ENCODE measurements at places on chromosomes 13 and 19.

DNA sequence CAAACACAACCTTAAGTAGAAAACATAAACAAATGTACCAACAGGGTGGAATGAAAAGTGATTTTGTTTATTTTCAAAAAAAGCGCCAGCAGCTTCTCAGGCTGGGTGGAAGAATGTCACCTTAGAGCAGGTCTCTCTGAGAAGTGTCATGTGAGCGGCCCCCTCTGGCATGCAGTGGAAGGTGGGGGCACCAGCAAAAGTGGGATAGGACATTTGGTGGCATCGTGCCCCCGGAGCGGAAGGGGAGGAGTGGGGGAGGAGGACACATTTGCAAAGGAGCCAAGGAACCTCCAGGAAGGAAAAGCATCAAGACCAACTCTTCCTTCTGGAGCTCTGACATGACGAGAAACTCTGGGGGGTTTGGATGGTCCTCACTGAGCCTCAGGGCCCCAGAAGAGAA, 635.3 kb downstream of the UQCRFS1 start:
- no peak for DNase-seq

DNA sequence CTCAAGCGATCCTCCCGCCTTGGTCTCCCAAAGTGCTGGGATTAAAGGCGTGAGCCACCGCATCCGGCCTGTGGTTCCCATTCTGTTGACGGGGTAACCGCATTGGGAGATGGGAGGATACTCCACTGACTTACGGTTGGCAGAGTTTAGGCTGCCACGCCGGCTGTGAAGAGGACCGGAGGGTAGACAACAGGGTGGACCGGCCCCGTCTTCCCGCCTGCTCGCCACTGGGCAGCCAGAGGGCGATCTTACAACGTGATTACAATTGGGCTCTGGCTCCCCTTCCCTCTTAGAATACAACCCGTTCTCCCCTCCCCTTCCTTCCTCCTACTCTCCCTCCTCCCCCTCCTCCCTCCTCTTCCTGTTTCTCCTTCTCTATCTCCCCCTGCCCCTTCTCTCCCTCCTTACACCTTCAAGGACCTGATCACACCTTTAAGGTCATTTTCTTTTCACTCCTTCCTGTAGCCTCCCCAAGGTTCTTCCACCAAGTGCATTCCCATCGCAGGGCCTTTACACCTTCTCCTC, 957 bp upstream of the CCDC194 start:
- no peak for DNase-seq

GRCh38 chr13:43159026-43159461, 135.7 kb downstream of the DNAJC15 start:
- DNase-seq, result no peak

GRCh38 chr13:33751151-33751550, 66.8 kb upstream of the RFC3 start:
- DNase-seq, result no peak

- no peak for DNase-seq
Observed at GRCh38 chr13:23986619-23987018, 89.3 kb upstream of the C1QTNF9B start.

DNA sequence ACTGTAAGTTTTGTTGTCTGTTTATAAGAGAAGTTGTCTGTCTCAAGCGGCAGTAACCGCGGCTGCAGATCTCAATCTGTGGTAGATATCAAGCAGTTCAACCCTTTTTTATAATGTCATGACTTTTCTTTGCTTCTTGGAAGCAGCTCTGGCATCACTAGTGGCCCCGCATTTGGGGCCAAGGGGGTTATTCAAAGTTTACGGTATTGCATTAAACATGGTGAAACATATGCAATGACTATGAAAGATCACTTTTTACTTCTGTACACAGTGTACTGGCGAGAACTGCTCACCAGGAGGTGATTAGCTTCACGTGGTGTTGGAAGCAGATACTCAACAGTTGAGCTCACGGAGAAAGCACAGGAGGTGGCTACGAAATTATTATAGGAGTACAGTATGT, 4.6 kb upstream of the FFAR3 start:
- DNase-seq, result no peak

DNA sequence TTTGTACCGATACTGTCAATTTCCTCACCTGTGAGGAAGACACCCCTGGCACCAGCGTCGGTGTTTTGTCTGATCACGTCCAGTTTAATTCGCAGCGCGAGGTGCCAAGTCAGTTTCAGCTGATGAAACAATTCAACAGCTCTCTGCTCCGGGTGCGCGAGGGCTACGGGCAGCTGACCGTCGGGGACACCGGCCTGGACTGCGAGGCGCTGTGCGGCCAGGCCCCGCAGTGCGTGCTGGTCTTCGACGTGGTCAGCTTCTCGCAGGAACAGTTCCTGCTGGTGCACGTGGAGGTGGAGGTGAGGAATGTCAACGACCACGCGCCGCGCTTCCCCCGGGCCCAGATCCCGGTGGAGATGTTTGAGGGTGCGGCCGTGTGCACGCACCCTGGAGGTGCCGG, 171.5 kb downstream of the OLFM4 start:
- DNase-seq, result no peak

GRCh38 chr19:56138069-56138468, 3.0 kb upstream of the ZNF444 start:
- no peak for DNase-seq

GRCh38 chr13:79987323-79987722, 353.6 kb downstream of the SPRY2 start:
- DNase-seq, result no peak

DNA sequence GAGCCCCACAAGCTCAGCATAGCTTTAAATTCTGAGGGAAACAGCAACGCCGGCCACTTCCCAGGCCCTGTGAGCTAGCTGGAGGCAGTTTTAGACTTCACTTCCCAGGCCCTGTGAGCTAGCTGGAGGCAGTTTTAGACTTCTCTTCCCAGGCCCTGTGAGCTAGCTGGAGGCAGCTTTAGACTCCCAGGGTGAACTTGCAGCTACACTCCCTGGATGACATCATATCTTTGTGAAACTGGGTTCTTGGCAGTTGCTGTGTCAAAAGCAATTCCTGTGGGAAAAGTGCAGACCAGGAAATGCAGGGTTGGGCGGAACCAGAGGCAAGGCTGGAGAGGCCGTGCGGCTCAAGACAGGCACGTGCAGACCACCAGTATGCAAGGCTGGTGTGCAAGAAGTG, 12.7 kb downstream of the SOX1 start:
- no peak for DNase-seq

DNA sequence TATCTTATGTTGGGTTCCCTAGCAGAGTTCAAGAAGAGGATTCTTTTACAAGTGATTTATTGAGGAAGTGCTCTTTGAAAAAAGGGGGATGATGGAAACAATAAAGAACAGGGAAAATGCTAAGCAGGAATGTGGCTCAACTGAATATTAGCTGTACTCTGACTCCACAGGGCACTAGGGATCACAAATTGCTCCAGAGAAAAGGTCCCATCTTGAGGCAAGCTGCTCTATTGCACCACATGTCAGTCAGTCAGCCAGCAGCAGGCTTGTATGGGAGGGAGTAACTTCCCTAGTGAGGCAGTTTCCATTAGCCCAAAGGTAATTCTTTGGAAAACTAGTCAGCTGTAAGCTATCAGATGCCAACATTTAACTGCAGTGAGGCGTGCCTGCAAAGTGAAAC, 73.3 kb upstream of the FNDC3A start:
- DNase-seq, result no peak

- DNase-seq, result no peak
Observed at GRCh38 chr13:97495678-97496077, 61.7 kb downstream of the RAP2A start.

DNA sequence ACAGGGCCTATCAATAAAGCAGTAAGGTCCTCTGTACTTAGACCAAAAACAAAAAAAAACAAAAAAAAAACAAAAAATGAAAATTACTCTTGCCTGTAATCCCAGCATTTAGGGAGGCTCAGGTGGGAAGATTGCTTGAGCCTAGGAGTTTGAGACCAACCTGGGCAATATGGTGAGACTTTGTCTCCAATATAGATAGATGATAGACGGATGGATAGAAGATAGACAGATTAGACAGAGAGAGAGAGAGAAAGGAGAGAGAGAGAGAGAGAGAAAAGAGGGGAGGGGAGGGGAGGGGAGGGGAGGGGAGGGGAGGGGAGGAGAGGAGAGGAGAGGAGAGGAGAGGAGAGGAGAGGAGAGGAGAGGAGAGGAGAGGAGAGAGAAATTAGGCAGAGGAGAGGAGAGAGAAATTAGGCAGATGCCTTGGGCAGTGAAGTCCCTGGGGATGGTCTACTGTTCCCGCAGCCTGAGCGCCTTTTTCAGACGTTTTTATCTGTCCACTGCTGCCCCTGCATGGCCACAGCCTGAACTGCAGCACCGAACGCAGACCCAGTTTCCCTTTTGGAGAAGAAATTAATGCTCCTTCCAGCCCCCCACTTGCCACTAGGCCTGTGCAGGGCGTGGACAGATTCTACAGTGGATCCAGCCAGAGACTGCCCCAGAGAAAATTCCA, 9.8 kb upstream of the ZNF627 start:
- peak; percentile 76 for DNase-seq

GRCh38 chr13:53901593-53901992, 873.0 kb downstream of the OLFM4 start:
- DNase-seq, result no peak

DNA sequence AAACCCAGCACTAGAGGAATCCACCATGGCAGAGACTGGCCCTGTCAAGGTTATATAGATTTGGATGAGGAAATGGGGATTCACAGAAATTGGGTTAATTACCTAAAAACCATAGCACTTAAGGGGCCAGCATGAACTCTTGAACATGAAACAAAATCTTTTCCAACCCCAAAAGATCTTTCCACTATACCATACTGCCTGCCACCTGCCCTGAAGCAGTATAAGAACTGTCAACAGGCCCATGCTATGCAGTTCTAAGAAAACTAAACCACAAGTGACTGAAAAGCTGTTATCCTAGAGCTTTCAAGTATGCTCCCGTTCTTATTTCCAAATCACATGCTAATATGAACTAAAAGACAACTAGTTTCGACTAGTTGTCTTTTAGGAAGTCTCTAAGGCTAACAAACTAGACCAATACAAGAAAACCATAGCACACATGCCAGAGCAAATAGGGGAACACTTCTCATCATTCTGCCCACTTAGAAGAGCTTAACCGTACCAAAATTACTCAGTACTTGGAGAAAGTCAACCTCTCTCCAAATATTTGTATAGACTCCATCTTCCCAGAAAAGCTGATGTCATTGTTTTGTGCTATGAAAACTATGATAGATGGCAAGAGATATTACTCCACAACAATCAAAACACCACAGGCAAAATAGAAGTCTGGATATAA, 27.5 kb downstream of the HSPH1 start:
- DNase-seq, result no peak

- DNase-seq, result no peak
Observed at GRCh38 chr19:13770013-13770635, 4.1 kb upstream of the C19orf53 start.

GRCh38 chr13:24663586-24663985, 16.6 kb upstream of the ATP12A start:
- DNase-seq, result no peak

DNA sequence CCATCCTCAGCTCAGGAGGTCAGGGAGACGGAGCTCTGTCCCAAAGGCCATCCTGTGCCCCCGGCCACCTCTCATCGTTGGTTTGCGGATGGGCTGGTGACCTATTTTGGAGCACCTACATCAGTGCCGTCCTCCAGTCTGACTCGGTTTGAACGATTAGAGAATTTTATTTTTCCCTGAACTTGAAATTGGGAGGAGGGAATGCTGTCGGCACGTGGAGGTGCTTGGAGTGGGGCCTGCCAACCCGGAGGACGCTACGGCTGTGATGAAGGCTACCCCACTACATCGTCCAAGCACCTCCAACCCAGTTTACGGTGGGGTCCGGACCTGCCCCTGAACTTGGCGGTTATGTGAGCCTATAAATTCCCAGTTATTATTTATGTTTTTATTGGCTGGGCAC, 3.0 kb upstream of the ZNF554 start:
- DNase-seq, result no peak

DNA sequence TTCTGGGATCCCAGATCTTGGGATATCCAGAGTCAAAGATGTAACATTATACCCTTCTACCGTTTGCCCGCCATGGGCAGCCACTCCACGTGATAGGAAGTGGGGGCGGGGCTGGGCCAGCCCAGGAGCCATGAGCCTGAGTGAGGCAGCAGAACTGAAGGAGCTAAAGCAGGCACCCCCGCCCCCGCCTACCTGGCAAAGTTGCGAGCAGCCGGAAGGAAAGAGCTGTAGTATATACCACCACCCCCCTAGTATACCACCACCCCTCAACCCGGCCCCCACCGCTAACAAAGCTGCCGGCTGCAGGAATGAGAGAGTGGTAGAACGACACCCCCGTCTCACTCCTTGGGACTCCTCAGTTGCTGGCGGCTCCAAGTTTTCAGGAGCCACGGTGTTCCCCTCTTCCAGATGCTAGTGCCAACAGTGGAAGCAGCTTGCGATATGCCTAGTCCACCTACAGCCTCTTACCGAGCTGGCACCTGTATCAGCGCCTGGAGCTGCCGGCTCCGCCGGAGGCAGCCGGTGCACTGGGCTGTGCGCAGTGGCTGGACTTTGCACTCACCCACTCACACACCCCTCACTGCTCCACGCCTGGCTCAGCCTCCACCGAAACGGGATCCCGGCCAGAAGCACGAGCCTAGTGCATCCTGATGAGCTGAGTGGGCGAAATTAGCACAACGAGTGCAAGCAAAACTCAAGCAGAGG, 230.7 kb upstream of the PRR20A start:
- no peak for DNase-seq

DNA sequence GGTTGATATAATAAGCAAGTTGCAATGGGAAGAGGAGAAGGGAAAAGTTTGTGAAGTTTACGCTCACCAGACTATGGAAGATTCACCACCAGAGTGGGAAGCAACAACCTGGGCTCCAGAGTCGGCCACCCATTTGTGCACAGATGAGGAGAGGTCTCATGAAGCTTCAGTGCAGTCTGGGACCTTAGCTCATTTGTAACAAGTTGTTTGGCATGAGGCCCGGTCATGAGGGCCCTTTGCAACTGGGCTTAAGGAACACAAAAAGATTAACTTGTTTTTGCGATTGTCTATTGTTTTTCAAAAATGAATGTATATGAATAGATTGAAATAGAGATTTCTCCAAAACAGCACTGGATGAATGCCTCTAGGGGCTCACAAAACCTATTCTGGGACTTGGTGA, 94.2 kb downstream of the ZNF737 start:
- DNase-seq, result no peak

DNA sequence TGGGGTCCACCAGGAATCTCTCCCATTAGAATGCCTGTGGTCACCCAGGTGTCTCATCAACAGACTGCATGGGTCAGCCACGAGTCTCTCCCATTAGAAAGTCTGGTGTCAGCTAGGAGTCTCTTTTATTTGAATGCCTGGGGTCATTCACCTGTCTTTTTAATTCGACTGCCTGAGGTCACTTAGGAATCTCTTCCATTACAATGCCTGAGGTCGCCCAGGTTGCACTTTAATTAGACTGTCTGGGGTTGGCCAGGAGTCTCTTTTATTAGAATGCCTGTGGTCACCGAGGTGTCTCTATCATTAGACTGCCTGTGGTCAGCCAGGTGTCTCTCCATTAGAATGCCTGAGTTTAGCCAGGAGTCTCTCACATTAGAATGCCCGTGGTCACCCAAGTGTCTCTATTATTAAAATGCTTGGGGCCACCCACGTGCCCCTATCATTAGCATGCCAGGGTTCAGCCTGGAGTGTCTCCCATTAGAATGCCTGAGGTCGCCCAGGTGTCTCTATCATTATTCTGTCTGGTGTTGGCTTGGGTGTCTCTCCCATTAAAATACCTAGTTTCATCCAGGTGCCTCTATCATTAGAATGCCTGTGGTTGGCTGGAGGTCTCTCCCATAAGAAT, 1474.3 kb downstream of the UQCRFS1 start:
- DNase-seq, result no peak

- no peak for DNase-seq
Observed at GRCh38 chr19:49475995-49476880, 2.2 kb downstream of the FLT3LG start.

GRCh38 chr13:26688286-26688685, 72.3 kb downstream of the GPR12 start:
- DNase-seq, result no peak
